Thoracic aorta (tissue), 2 donors: ENCODE measurements at places on chromosomes 12 and 14.

GRCh38 chr12:97609957-97610356 is 147.4 kb downstream of the RMST start:
- H3K4me3 ChIP-seq = no peak overlapping the region
- H3K4me1 ChIP-seq = no peaks in the 10 kb centered on the region
- H3K36me3 ChIP-seq = no peaks in the 10 kb centered on the region
- no peak for DNase-seq
- no peak overlapping the region for H3K27ac ChIP-seq

GRCh38 chr12:64724201-64724745 is 34.9 kb downstream of the GNS start:
- peaks cover 2% of the 10 kb centered on the region for H3K4me1 ChIP-seq
- peaks cover 26% of the 10 kb centered on the region for H3K36me3 ChIP-seq
- DNase-seq = no peak
- H3K4me3 ChIP-seq = no peak overlapping the region

DNA sequence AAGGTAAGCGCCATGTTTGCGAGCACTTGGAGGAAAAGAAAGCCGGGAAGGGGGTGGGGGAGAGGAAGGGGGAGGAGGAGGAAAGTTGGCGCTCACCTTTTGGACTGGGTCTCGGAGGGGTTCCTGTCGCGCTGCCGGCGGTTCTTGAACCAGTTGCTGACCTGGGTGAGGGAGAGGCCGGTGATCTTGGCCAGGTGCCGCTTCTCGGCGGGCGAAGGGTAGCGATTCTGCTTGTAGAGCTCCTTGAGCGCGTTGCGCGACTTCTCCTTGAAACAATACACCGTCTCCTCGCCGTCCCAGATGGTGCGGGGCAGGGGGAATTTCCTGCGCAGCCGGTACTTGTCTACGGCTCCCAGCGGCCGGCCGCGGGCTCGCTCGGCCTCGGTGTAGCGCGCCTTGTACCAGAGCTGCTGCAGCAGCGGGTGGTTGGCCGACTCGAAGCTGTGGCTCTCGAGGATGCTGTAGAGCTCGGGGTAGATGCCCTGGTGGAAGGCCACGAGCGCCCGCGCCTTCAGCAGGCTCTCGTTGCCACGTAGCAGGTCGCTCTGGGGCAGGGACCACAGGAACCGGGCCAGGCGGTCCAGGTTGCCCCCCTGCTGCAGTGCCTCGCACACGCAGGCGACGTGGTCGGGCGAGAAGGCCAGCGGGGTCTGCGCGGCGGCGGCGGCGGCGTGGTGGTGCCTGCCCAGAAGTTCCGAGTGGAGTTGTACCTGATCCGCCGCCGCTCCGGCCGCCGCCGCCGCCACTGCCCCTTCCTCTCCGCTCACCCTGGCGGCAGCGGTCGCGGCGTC is 840 bp downstream of the SIX4 start:
- DNase-seq = no peak
- H3K36me3 ChIP-seq = no peaks in the 10 kb centered on the region
- H3K4me3 ChIP-seq = peak overlapping the region; percentile 92
- no peaks in the 10 kb centered on the region for H3K27me3 ChIP-seq

- H3K36me3 ChIP-seq = no peaks in the 10 kb centered on the region
- no peak for DNase-seq
- H3K4me1 ChIP-seq = peaks cover 5% of the 10 kb centered on the region
Observed at GRCh38 chr12:16347391-16348298, at the start of gene MGST1. TSS of gene MGST1 (plus strand) at chr12:16347645. CDS start at chr12:16354253, 6,608 bp downstream.

DNA sequence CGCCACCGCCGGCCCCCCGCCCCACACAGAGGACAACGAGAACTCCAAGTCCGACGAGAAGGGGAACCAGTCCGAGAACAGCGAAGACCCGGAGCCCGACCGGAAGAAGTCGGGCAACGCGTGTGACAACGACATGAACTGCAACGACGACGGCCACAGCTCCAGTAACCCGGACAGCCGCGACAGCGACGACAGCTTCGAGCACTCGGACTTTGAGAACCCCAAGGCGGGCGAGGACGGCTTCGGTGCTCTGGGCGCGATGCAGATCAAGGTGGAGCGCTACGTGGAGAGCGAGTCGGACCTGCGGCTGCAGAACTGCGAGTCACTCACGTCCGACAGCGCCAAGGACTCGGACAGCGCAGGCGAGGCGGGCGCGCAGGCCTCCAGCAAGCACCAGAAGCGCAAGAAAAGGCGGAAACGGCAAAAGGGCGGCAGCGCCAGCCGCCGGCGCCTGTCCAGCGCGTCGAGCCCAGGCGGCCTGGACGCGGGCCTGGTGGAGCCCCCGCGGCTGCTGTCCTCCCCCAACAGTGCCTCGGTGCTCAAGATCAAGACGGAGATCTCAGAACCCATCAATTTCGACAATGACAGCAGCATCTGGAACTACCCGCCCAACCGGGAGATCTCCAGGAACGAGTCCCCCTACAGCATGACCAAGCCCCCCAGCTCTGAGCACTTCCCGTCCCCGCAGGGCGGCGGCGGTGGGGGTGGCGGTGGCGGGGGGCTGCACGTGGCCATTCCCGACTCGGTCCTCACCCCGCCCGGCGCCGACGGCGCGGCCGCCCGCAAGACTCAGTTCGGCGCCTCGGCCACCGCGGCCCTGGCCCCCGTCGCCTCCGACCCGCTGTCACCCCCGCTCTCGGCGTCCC is 150.9 kb downstream of the EGLN3 start:
- peak overlapping the region; percentile 57 for H3K4me3 ChIP-seq
- peaks cover 6% of the 10 kb centered on the region for H3K4me1 ChIP-seq
- H3K36me3 ChIP-seq = no peaks in the 10 kb centered on the region
- H3K27me3 ChIP-seq = no peaks in the 10 kb centered on the region
- H3K27ac ChIP-seq = no peak overlapping the region

GRCh38 chr12:45774508-45775162 is 45.1 kb downstream of the ARID2 start:
- no peak overlapping the region for H3K27ac ChIP-seq
- DNase-seq = no peak
- peaks cover 24% of the 10 kb centered on the region for H3K4me1 ChIP-seq
- no peaks in the 10 kb centered on the region for H3K36me3 ChIP-seq

DNA sequence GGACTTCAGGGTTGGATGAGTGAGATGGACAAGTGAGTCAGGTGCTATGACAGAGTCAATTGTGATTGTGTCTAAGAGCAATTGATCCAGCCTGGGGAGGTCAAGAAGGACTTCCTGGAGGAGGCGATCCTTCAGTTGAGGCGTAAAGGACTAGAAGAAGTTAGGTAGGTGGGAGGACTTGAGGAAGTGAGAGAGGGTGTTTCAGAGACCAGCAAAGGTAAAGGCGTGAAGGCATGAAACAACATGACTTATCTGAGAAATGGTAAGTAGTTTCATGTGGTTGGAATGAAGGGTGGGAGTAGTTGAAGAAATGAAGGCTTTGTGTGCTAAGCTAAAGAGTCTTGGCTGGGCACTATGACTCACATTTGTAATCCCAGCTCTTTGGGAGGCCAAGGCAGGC is 48.9 kb upstream of the PPP1CC start:
- no peak overlapping the region for H3K27ac ChIP-seq
- no peaks in the 10 kb centered on the region for H3K27me3 ChIP-seq
- no peak for DNase-seq
- H3K4me3 ChIP-seq = no peak overlapping the region

GRCh38 chr14:89085737-89086382 is 261.4 kb downstream of the TTC8 start:
- H3K36me3 ChIP-seq = no peaks in the 10 kb centered on the region
- peaks cover 18% of the 10 kb centered on the region for H3K4me1 ChIP-seq
- no peak overlapping the region for H3K27ac ChIP-seq
- H3K27me3 ChIP-seq = no peaks in the 10 kb centered on the region
- peak overlapping the region; percentile 15 for H3K4me3 ChIP-seq

- no peak for DNase-seq
- H3K27me3 ChIP-seq = no peaks in the 10 kb centered on the region
- no peaks in the 10 kb centered on the region for H3K4me1 ChIP-seq
Observed at GRCh38 chr14:61120576-61120975, 139.5 kb downstream of the SLC38A6 start.
